ENCODE measurements at places on chromosomes 11 and 22.
A peak's percentile ranks its signal among the peaks of the same experiment; 100 is the strongest.

- no peak for DNase-seq
Measured at GRCh38 chr11:66311470-66311964, 5.3 kb downstream of the CD248 start.

GRCh38 chr11:90737444-90738050 is 514.7 kb upstream of the CHORDC1 start:
- DNase-seq: no peak

DNA sequence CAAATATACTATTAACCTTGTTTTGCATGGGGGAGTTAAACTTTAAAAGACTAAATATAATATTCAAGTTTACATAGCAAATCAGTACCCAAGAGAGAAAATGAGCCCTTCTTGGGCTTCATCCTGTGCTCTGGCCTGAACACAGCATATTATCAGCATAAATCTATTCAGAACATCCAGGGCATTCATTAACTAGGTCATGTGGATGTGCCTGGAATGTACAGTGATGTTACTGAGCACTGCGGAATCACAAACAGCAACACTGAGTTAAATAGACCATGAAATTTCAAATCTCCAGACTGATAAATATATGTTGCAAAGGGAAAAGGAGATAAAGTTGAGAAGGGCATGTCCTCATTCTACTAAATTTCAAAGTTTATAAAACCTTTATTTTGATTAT is 426.4 kb downstream of the AASDHPPT start:
- DNase-seq: no peak

- DNase-seq: no peak
Measured at GRCh38 chr11:11027288-11027687, 169.4 kb upstream of the ZBED5 start.

- no peak for DNase-seq
Measured at GRCh38 chr11:85663080-85663752, 1.7 kb downstream of the CREBZF start.

GRCh38 chr11:75780888-75781287 is 12.3 kb downstream of the DGAT2 start:
- DNase-seq: no peak

- DNase-seq: no peak
Measured at GRCh38 chr22:44460287-44460686, 37.7 kb downstream of the RTL6 start.

DNA sequence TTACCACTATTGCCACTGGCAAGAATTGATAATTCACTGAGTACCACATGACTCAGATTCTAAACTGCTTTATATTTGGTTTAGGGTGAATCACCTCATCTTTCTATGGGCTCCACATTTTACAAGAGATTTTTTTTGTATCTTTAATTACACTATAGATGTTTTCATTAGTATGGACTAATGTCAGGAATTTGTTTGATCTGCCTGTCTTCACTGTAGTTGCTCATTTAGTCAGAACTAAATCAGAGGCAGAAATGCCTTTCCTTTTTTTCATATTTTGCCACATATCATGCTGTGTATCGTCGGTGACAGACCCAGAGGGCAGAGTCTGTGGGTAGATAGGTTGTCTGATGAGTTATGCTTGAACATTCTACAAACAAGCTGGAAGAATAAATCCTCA is 524.1 kb downstream of the METTL15 start:
- no peak for DNase-seq

DNA sequence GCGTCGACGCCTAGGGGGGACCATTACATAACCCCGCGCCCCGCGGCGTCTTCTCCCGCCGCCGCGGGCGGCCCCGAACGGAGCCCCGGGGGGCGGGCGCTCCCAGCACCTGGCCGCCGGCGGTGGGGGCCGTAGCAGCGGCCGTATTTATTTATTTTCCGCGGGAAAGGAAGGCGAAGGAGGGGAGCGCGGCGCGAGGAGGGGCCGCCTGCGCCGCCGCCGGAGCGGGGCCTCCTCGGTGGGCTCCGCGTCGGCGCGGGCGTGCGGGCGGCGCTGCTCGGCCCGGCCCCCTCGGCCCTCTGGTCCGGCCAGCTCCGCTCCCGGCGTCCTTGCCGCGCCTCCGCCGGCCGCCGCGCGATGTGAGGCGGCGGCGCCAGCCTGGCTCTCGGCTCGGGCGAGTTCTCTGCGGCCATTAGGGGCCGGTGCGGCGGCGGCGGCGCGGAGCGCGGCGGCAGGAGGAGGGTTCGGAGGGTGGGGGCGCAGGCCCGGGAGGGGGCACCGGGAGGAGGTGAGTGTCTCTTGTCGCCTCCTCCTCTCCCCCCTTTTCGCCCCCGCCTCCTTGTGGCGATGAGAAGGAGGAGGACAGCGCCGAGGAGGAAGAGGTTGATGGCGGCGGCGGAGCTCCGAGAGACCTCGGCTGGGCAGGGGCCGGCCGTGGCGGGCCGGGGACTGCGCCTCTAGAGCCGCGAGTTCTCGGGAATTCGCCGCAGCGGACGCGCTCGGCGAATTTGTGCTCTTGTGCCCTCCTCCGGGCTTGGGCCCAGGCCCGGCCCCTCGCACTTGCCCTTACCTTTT is at the start of gene EP300:
TSS of gene EP300 (plus strand) at position 570 of the 795 bp plus-strand sequence. CDS start 413 bp downstream, outside the sequence.
- peak; percentile 89 for DNase-seq

- DNase-seq: no peak
Measured at GRCh38 chr11:2887515-2888195, 2.1 kb upstream of the CDKN1C start.
